ENCODE measurements at places on chromosomes 4 and X.

- no peak for DNase-seq
Observed at GRCh38 chr4:118356731-118357130, 3.9 kb upstream of the PRSS12 start.

GRCh38 chr4:136183513-136183912 is 1348.8 kb downstream of the PCDH18 start:
- no peak for DNase-seq

GRCh38 chr4:86718152-86718551 is 124.0 kb downstream of the PTPN13 start:
- no peak for DNase-seq

GRCh38 chr4:79576429-79576753 is 168.4 kb upstream of the GK2 start:
- DNase-seq, result peak; percentile 4

GRCh38 chr4:138740816-138741745 is 274.5 kb upstream of the NOCT start:
- no peak for DNase-seq

GRCh38 chr4:17447675-17448298 is 64.1 kb downstream of the QDPR start:
- peak; percentile 43 for DNase-seq

DNA sequence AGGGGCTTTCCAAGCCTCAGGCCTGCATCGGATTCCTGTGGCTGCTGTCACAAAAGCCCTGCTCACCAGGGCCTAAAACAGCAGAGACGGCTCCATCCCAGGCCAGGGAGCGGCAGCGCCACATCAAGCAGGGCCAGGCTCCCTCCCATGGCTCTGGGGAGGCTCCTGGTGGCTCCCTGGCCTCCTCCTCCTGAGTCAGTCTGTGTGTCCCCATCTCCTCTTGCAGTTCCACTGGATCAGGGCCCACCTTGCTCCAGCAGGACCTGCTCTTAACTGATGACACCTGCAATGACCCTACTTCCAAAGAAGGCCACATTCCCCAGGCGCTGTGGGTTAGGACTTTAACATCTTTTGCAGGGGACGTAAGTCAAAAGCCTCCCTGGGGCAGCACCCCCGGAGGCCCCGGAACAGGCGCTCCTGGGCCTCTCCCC is 51.9 kb downstream of the CPZ start:
- no peak for DNase-seq

DNA sequence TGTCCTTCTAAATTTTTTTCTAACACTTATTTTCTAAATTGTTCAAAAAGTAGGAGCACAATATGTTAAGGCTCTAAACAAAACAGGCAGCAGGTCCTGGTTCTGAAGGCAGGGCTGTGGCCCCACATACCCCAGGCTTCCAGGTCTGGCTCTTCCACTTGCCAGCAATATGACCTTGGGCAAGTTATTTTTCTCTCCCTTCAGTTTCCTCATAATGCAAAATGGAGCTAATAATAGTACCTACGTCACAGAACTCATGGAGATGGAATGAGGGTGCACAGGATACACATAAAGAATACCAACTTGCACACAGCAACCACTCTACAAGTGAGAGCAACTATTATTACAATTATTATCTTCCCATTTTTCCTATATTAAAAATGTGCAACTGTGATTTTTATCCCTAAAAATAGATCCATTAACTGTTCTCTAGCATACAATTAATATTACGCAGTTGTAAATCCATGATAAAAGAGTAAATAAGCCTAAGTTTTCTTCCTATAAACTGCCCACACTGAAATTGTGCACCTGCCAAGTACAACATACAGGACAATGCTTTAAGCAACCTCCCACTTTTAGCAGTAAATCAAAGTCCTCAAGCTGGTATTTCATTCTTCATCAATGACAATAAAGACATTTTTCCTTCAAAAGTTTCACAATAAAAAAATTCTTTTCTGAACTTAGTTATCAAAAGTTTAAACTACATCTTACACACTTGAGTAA is 27.0 kb downstream of the OTUD4 start:
- DNase-seq, result no peak

- no peak for DNase-seq
Observed at GRCh38 chrX:78321809-78322208, 5.6 kb downstream of the CYSLTR1 start.

GRCh38 chrX:121084903-121085611 is 37.6 kb downstream of the GLUD2 start:
- no peak for DNase-seq

- no peak for DNase-seq
Observed at GRCh38 chrX:46260499-46260898, 284.7 kb downstream of the ZNF674 start.

DNA sequence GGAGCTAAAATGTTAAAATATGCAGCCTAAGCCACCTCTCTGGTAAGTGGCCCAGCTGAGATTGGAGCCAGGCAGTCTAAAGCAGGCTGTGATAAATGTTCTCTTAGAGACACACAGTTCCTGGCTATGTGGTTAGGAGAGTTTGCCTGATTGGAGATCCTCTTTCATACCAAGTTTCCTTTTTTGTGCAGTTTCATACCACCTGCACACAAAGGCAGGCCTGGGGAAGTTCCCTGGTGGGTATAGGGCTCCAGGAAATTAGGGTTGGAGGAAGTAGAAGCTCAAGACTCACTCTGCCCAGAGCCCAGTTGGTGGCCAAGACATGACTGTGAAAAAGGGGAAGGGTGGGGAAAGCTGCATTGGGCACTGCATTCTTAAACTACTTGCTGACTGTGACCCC is 16.9 kb downstream of the CYBB start:
- no peak for DNase-seq

DNA sequence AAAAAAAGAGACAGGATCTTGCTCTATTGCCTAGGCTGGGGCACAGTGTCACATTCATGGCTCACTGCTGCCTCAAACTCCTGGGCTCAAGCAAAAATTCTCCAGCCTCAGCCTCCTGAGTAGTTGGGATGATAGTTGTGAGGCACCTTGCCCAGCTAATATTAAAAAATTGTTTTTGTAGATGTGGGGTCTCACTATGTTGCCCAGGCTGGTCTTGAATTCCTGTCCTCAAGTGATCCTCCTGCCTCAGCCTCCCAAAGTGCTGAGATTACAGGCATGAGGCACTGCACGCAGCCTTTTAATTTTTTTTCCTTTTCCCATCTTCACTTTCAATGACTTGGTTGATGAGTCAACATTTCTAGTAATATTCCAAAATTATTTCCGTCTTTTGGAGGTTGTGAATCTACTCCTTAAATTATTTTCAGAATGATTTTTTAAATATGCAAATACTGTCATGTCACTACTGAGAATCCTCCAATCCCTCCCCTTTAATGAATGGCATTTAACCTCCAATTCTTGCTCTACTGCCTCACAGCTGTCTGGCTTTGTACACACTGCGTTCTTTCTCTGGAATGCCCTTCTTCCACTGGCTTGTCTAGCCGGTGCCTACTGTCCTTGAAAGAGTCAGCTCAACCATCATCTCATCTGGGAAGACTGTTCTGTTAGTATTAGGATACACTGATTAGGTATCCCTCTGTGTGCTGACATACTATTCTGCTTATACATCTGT is 27.5 kb upstream of the DCTD start:
- no peak for DNase-seq

- no peak for DNase-seq
Observed at GRCh38 chr4:176099314-176099713, 33.7 kb downstream of the WDR17 start.

DNA sequence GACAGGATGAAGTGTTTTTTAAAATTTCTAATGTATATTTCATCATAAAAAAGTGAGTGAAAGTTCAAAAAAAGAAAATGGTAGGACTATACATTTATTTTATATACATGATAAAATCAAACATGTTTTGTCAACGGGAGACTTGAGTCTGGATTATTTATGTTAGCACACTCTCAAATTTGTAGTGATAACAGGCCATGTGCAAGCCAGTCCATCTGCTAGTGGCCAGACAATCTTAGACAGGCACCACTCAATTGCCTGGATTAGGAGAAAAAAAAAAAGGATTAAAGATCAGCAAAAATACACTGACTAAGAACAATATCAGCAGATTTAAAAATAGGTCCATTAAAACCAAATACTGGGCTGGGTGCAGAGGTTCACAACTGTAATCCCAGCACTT is 71.9 kb downstream of the KCNIP4 start:
- DNase-seq, result no peak

DNA sequence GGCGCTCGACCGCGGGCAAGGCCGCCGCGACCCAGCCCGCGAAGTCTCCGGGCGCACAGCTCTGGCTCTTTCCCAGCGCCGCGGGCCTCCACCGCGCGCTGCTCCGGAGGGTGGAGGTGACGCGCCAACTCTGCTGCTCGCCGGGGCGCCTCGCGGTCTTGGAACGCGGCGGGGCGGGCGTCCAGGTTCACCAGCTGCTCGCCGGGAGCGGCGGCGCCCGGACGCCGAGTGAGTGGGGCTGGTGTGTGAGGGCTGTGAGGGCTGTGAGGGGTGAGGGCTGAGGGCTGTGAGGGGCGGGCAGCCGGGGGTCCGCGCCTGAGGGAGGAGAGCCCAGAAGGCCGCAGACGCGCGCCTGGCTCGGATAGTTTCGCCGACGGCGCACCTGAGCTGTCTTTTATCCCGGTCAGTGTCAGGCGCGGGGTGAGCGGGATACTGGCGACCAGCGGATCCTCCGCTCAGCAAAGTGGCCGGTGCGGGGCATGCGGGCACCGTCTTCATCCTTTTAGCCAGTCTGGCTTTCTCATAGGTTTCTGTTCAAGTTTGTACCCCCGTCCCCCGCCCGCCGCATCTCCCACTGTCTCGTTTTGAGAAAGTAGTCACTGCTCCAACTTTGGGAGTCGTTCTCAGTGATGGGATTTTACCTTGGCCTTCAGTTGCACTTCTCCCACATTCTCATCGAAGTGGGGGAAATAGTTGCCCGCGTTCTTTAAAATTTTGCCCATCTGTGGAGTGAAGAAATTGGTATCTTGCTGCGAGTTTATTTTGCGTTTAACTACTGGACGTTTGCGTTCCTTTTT is 586 bp downstream of the HERC5 start:
- DNase-seq, result no peak

GRCh38 chrX:37846141-37846540 is 1.2 kb downstream of the DYNLT3 start:
- no peak for DNase-seq

DNA sequence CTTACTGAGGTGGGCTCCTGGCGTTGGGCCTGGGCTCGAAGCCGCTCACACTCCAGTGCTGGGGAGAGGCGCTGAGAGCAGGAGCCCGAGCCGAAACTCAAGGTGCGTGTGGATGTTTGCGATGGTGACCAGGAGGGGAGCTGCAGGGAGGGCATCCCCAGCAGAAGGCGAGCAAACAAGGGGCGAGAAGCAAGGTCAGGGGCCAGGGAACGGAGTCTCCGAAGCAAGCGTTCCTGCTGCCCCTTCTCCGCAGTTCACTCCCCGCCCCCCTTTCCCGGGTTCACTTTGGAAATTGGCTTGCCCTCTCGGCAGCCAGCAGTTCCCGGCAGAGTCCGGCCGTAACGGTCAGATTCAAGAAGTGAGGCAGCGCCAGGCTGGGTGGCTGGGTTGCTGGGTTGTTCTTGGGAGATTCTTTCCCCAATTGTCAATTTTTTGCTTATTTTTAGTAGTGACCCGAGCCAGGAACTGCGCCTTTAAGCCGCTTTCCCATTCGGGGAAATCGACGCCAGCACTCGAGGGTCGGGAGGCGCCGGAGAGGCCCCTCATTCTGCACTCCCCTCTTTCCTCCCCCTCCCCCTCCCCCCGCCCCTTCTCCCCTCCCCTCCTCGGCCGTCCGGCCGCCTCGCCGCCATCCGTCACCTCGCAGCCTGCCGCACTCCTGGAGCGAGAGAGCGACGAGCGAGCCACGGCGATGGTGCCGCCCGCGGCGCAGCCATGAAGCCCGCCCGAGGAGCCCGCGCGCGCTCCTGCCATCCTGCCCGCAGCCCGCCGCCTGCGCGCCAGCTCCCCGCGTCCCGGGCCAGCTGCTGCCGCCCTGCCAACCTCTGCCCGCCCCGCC is at the start of gene FRMPD3:
Gene FRMPD3 (plus strand): TSS at position 655 of the 838 bp plus-strand sequence. CDS start 76,937 bp downstream, outside the sequence.
- DNase-seq, result no peak
